ENCODE measurements at places on chromosomes 3 and 15.

GRCh38 chr15:94446441-94446840 is 215.1 kb downstream of the MCTP2 start:
- DNase-seq = no peak

DNA sequence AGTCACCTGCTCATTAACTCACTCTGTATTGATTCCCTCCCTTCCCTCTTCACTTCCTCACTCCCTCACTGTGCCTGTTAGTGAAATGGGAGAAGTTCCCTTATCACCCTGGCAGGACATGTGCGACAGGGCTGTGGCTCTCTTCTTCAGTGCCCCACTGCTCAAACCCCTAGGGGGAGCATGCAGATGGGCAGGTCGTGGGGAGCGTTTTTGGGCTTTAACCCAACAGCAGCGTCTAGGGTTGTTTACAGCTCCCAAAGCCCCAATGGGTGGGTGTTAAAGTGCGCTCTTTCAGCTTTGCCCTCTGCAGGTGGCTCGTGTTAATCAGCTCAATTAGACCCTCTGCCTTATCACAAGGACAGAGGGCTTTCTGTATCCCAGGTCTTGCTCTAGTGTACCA is 447.8 kb upstream of the PROK2 start:
- DNase-seq = no peak

- no peak for DNase-seq
These were observed 6.8 kb downstream of the UBL7 start for GRCh38 chr15:74453925-74454763.

DNA sequence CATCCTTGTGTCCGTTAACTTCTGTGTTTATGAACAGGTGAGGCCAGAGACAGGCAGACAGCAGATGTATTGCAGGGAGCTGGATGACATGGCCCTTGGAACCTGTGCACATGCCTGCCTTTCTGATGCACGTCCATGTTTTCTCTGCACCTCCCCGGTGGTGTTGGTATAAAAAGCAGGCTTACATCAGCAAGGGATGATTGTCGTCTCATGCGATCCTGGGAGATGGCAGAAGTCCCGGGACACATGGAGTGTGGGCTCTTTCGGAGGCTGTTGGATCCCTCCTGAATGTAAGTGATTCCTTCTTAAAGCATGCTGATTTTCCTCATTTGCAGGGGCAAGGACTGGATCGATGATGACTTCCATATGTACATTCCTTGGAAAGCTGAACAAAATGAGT is 134.8 kb downstream of the SNRPN start:
- no peak for DNase-seq

DNA sequence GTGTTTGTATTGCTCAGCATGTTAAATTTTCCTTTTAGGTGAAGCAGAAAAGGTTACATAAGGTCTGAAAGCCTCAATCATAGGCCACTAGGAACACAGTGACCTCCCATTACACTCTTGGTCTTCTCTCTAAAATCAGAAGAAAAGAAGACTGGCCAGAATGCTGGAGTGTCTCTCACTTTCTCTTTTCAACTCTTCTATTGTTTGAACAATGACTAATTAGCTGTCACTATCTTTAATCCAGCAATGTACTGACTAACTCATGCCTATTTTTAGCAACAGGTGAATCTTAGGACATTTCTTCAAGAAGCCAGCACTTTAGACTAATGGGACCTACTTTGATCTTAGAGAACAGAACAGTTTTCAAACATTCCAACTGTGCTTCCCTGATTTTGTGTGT is 142.8 kb downstream of the TGFBR2 start:
- no peak for DNase-seq

DNA sequence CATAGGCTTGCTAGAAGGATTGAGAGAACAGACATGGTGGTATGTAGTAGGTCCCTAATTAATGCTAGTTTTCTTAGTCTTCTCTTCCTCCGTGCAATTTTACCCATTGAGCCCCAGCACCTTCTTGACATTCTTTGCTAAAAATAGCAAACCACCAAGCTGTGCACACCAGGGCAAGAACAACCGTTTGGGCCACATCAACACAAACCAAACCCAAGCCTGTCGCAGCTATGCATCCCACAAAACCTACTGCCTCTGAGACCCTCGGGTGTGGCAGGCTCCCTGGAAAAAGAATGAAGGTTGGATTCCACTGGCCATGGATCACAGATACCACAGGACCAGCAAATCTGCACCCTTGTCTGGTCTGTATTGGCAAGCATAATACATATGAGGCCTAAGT is 27.1 kb downstream of the HEG1 start:
- DNase-seq = no peak

DNA sequence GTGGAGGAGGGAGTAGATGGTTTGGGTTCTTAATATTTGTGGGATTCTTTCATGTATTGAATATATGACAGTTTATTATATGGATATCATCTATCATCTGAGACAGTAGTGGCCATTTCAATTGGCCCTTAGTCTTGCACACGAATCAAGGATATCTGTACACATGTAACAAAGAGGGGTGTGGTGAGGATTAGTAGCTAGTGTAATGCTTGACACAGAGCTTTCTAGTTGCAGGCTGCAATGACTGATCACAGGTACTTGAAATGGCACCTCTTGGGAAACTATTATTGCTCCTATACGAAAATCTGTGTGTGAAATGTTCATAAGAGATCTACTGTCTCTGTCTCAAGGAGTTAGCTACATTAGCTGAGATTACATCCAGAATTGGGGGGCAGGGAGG is 12.8 kb downstream of the TM4SF1 start:
- DNase-seq = no peak

GRCh38 chr3:30355622-30356021 is 250.8 kb upstream of the TGFBR2 start:
- no peak for DNase-seq

DNA sequence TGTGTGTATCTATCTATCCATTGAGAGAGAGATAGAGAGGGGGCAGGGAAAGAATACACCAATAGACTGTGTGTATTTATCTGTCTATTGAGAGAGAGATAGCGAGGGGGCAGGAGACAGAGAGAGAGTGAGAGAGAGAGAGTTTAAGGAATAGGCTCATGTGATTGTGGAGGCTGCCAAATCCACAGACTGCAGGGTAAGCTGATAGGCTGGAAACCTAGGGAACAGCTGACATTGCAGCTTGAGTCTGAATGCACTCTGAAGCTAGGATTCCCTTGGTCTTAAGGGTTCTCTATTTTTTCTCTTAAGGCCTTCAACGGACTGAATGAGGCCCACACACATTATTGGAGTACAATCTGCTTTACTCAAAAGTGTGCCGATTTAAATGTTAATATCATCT is 255.8 kb downstream of the EPHA3 start:
- no peak for DNase-seq

- no peak for DNase-seq
These were observed 48.9 kb upstream of the AGTR1 start for GRCh38 chr3:148648685-148649352.

- DNase-seq = no peak
These were observed 232.8 kb downstream of the CPNE4 start for GRCh38 chr3:131802029-131802428.

- no peak for DNase-seq
These were observed 208.3 kb upstream of the SLITRK3 start for GRCh38 chr3:165404357-165405027.

DNA sequence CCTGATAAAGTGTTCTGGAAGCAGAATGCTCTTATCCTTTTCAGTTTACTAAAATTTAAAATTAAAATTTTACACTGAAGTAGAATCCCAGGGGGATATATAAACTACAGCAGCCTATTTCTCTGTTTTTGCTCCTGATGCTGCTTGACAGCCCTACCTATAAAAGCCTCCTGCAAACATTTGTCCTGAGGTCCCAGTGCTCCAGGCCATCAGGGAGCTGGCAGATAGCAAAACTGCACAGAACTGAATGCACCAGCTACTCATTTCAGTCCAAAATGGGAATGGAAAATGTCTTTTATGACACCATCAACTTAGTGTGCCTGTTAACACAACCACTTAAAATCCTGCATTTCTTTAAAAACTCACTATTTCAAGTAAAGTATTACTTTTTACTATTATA is 50.1 kb downstream of the FRMD5 start:
- DNase-seq = no peak

GRCh38 chr3:134008630-134009156 is 21.0 kb downstream of the SLCO2A1 start:
- no peak for DNase-seq

- no peak for DNase-seq
These were observed 224.4 kb downstream of the RYR3 start for GRCh38 chr15:33535135-33535534.

GRCh38 chr15:72237853-72238224 is 6.8 kb upstream of the PKM start:
- DNase-seq = no peak

- no peak for DNase-seq
These were observed 405.1 kb upstream of the PROK2 start for GRCh38 chr3:72190050-72190449.

GRCh38 chr3:42725454-42725853 is 22.9 kb upstream of the HHATL start:
- no peak for DNase-seq

DNA sequence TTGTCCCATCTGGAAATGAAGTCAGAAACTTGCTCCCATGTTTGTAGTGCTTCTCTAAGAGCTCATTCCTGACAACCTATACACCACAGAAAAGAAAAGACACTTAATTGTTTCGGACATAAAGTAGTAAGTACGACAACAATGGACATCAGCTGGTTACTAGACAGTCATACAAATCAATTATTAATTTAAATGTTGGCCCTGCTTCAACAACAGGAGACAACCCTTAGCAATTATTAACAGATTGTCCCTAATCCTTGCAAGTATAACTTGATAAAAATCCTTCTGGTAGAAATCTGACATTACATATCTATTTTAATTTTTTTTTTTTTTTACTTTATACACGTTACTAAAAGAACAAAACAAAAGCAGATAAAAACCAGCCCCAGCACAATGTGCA is 29.8 kb downstream of the ERICH6 start:
- no peak for DNase-seq

GRCh38 chr3:39103791-39104552 is 3.5 kb downstream of the GORASP1 start:
- DNase-seq = no peak

DNA sequence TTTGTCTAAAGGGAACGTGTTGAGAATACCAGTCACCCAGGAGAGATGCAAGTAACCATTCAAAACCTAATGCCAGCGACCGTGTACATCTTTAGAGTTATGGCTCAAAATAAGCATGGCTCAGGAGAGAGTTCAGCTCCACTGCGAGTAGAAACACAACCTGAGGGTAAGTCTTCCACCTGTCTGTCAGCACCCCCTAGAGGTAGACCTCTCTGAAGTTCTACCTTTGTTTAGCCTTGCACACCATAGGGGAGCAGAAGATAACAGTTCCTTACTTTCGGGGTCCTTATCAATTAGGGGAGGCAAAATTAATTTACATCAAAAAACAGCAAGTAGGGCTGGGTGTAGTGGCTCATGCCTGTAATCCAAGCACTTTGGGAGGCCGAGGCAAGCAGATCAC is 124.4 kb downstream of the HCN4 start:
- no peak for DNase-seq

DNA sequence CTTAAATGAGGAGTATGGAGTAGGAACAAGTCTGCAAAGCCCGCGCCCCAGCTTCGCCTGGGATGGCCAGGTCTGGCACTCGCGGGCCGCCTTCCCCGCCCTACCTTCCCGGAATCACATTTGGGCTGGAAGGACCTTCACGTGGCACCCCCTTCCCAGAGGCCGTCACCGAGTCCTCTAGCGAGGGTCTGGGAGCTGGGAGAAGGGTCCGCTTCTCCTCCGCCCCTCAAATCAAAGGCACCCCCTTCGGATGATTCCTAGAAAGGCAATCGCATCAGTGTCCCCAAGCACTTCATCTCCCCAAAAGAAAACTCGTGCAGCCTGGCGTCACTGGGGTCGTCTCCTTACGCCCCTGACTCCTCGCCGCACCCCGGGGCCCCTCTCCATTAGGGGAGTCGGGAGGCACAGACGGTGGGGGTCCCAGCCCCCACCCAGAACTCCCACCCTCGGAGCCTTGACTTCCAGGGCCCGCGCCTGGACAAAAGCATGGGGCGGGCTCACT is 380 bp downstream of the MYLK start:
- DNase-seq = no peak

- DNase-seq = no peak
These were observed 113.5 kb upstream of the LMOD3 start for GRCh38 chr3:69235882-69236281.

All from stimulated activated CD4-positive, alpha-beta T cell treated with anti-CD3 and anti-CD28 coated beads, Interleukin-4, amount 100 ng/mL, for 48 hours (primary cell).